Activated T-cell treated with anti-CD3 and anti-CD28 coated beads, Interleukin-2, amount 50 U/mL, for 72 hours (primary cell): ENCODE measurements at places on chromosomes 12 and 14. TPM values are rescaled to one million over a fixed set of nuclear protein-coding genes. Genes with fewer than 3 reads are reported as not detected.

GRCh38 chr12:107368586-107368985 is 275.2 kb upstream of the CRY1 start:
- H3K27ac ChIP-seq = peak overlapping the region; percentile 98
- H3K4me1 ChIP-seq = peaks cover 76% of the 10 kb centered on the region
- peak overlapping the region; percentile 89 for H3K4me3 ChIP-seq
- DNase-seq = peak; percentile 57

DNA sequence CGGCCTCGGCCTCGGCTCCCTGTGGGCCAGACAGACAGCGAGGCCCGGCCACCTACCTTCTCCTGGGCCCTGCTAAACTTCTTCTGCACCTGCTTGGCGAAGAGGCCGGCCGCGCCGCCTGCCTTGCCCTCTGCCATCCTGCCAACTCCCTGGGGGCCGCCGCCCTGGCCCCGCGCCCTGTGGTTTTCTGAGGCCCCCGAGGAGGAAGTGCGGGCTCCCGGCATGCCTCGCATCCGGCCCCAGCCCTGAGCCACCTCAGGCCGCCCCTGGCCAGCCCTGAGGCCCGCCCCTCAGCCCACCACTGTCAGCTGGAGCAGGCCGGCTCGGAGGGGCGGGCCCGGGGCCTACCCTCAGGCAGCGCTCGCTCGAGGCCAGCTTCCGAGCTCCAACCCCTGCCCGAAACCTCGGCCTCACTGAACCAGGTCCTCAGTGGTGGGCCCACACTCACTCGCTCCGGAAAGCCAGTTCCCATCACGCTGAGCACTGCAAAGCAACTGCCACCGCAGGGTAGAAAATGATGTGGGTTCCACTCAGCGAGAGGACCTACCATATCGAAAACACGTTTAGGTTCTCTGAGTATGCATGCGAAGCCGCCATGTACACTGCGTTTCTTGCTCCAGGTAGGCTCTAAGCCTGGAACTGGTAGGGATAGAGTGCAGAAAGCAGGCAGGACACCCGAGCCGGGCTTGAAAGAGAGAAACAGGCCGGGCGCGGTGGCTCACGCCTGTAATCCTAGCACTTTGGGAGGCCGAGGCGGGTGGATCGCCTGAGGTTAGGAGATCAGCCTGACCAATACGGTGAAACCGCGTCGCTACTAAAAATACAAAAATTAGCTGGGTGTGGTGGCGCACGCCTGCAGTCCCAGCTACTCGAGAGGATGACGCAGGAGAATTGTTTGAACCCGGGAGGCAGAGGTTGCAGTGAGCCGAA is at the start of gene BIN2:
TSS of gene BIN2 (minus strand) at position 209 of the 930 bp plus-strand sequence. CDS start at position 137, 72 bp downstream.
- peak within 1 kb of the TSS; percentile 93 for H3K27ac ChIP-seq
- DNase-seq = peak; percentile 89
- peaks cover 17% of the 10 kb centered on the region for H3K36me3 ChIP-seq
- no peaks in the 10 kb centered on the region for H3K27me3 ChIP-seq

DNA sequence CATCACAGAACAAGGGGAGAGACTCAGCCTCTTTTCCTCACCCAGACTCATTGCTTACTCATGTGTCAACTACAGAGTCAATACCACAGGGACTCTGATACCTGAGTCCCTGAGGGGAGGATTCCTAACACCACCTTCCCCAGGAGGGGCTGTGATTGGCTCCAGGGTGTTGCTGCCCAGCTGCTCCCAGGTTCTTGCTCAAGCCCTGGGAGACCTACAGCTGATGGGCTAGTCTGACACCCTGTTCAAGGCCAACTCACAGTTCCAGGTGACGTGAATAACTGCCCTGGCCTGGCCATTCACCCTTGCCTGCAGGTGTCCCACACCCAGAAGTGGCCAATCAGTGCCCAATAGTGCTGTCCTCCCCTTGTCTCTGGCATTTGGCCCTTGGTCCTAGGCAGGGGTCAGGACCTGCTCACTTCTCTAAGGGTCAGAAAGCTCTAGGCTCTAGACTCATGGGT is 8.6 kb downstream of the SPRYD4 start:
- no peaks in the 10 kb centered on the region for H3K27me3 ChIP-seq
- DNase-seq = no peak
- no peak overlapping the region for H3K4me3 ChIP-seq
- H3K4me1 ChIP-seq = peaks cover 11% of the 10 kb centered on the region
- no peak overlapping the region for H3K27ac ChIP-seq
- H3K36me3 ChIP-seq = no peaks in the 10 kb centered on the region

DNA sequence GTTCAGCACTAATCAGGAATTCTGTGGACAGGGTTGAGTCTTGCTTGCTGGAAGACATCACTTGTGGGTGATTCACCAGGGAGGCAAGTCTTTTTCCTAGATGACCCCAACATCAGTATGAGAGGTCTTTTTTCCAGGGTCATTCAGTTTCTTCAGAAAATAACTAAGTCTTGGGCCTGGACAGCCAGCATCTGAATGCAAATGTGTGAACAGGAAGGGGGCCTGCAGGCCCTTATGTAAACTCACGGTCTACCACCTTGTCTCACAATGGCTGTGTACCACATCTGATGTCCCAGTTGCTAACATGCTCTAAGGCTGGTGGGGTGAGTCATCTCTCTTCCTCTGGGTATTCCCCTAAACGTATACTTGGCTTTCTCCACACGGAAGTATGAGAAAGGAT is 79.2 kb downstream of the HECTD4 start:
- no peak overlapping the region for H3K4me3 ChIP-seq
- peaks cover 11% of the 10 kb centered on the region for H3K36me3 ChIP-seq
- no peaks in the 10 kb centered on the region for H3K27me3 ChIP-seq

GRCh38 chr14:90416720-90417119 is 19.9 kb downstream of the CALM1 start:
- no peaks in the 10 kb centered on the region for H3K4me1 ChIP-seq
- no peak overlapping the region for H3K4me3 ChIP-seq
- no peaks in the 10 kb centered on the region for H3K36me3 ChIP-seq
- no peaks in the 10 kb centered on the region for H3K27me3 ChIP-seq

DNA sequence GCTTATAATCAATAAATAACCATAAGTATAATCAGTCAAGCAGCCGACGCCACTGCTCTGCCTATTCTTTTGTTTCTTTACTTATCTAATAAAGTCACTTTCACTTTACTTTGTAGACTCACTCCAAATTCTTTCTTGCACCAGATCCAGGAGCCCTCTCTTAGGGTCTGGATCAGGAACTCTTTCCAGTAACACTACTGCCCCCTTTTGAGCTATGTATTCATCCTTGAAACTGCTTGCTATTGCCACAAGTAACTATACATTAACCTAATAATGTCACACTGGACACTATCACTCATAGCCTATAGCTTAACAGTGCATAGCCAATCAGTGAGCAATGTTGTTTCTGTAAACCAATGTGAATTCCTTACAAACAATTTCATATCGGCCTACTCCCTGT is 2.8 kb upstream of the NID2 start:
- H3K27ac ChIP-seq = no peak overlapping the region
- no peak for DNase-seq
- H3K27me3 ChIP-seq = peaks cover 61% of the 10 kb centered on the region
- H3K4me3 ChIP-seq = no peak overlapping the region
- peaks cover 24% of the 10 kb centered on the region for H3K4me1 ChIP-seq

DNA sequence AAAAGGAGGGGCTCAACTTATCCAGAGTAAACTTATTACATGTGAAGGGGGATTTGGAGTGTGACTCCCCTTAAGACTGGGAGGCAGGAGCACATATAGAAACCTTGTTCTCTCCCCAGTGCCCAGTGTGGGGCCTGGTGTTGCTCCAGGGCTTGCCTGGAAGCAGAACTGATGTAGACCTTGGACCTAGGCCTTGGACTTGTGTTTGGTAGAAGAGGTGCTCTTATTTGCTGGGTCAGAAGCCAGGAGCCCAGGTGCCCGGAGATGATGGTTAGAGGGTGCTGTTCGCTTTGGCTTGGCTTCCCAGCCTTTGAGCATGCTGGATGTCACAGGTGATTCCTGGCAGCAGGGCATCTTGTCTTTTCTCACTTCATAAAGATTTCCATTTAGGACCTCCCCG is 110.4 kb downstream of the SMOC1 start:
- H3K36me3 ChIP-seq = no peaks in the 10 kb centered on the region
- H3K4me1 ChIP-seq = no peaks in the 10 kb centered on the region
- no peak overlapping the region for H3K4me3 ChIP-seq
- no peak for DNase-seq
- no peak overlapping the region for H3K27ac ChIP-seq
- peaks cover 30% of the 10 kb centered on the region for H3K27me3 ChIP-seq

DNA sequence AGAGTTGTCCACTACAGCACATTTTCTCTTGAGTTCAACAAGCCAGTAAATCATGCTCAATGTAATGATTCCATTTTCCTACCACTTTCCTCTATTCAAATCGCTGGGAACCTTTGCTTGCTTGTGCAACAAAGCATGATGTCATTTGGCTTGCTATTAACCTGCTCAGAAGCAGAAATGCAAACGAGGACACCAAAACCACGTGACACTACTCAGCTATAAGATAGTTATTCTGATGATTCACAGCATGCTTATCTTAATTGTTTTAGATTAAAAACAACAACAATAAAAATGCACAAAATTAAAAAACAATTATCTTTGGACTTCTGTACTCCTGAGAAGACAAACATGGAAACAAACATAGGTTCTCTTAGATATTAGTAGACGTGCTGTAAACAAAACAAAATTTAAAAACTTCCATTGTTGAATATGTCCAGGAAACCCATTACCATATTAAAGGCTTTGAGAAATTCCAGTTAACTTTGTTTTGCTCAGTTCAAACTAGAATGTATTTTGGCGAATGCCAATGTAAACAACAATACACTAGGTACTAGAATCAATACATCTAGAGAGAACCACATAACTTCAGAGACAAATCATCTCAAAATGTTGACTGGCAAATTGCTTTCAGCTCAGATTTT is 77.5 kb upstream of the KRAS start:
- H3K27ac ChIP-seq = no peak overlapping the region
- H3K36me3 ChIP-seq = no peaks in the 10 kb centered on the region
- DNase-seq = no peak
- peaks cover 25% of the 10 kb centered on the region for H3K27me3 ChIP-seq

- no peaks in the 10 kb centered on the region for H3K36me3 ChIP-seq
- peak; percentile 17 for DNase-seq
- peaks cover 14% of the 10 kb centered on the region for H3K27me3 ChIP-seq
- H3K4me3 ChIP-seq = peak overlapping the region; percentile 48
- peaks cover 15% of the 10 kb centered on the region for H3K4me1 ChIP-seq
Observed at GRCh38 chr12:102728506-102729242, 188.4 kb downstream of the PAH start.

GRCh38 chr12:13176256-13176655 is 20.3 kb upstream of the EMP1 start:
- no peak overlapping the region for H3K4me3 ChIP-seq
- H3K36me3 ChIP-seq = no peaks in the 10 kb centered on the region
- H3K27me3 ChIP-seq = peaks cover 26% of the 10 kb centered on the region

GYS2 gene
- total RNA-seq = not detected

SERPINA12 gene
- not detected for total RNA-seq
